T-helper 17 cell (primary cell): ENCODE measurements at places on chromosomes 5 and 9.
A peak's percentile ranks its signal among the peaks of the same experiment; 100 is the strongest.

- H3K27ac ChIP-seq, result no peak overlapping the region
- peaks cover 3% of the 10 kb centered on the region for H3K4me1 ChIP-seq
- no peak for DNase-seq
- no peaks in the 10 kb centered on the region for H3K36me3 ChIP-seq
- peaks cover 10% of the 10 kb centered on the region for H3K27me3 ChIP-seq
These were observed 220.8 kb upstream of the DAPK1 start for GRCh38 chr9:87276851-87277261.

DNA sequence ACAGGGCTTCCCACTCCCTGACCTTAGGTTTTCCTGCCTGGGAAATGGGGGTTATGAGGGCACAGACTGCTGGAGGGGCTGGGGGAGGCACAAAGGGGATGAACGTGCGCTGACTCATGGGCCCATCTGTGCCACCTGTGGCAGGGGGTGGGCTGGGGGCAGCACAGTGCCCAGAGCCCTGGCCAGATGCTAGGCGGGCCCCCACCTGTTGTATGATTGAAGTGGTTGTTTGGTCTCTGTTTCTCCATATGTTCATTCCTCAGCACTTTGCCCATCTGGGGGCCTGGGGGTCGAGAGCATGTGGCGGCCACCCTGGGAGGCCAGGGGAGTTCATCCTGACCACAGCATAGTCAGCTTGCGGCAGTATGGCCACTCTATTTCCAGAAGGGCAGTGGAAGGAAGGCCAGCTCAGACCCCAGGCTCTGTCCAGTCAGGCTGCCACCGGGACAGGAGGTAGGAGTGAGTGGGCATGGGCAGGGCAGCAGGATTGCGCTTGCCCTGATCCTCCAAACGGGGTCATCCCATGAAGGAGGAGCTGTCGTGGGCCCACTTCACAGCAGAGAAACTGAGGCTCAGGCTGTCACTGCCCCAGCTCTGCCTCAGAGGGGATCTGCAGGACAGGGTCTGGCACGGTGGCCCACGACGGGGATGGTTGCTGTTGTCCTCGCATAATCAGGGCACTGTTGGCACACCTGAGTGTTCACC is 841 bp upstream of the NINJ1 start:
- H3K36me3 ChIP-seq, result no peaks in the 10 kb centered on the region
- peaks cover 48% of the 10 kb centered on the region for H3K4me1 ChIP-seq
- H3K4me3 ChIP-seq, result peak overlapping the region; percentile 91
- DNase-seq, result no peak
- H3K27ac ChIP-seq, result peak overlapping the region; percentile 98

GRCh38 chr5:24816206-24816605 is 171.4 kb upstream of the CDH10 start:
- no peaks in the 10 kb centered on the region for H3K36me3 ChIP-seq
- H3K27ac ChIP-seq, result no peak overlapping the region
- no peaks in the 10 kb centered on the region for H3K27me3 ChIP-seq
- DNase-seq, result no peak
- no peaks in the 10 kb centered on the region for H3K4me1 ChIP-seq
- H3K4me3 ChIP-seq, result no peak overlapping the region

DNA sequence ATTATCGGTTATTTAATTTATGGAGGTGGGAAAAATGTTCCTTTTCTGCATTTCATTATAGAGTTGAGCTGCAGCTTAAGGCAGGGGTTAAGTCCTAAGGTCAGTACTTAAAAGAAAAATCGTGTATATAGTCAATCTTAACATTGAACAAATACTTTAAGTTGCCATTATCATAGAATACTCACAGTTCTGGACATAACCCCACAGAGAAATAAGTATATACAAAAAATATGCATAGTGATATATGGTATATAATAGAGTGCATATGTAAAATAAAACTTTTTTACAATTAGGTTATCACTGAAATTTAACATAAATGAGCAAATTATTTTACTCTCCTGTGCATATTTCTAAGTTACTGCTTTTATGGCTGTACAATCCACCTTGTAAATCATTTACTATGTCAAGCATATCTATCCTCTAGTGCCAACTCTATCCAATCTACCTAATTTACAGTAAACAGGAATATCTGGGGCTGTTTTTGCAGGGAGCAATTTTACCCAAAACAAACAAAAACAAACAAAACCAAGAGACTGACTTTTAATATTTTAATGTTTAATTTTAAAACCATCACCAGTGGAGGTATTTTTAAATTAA is 28.8 kb downstream of the TTC39B start:
- H3K27ac ChIP-seq, result no peak overlapping the region
- H3K4me1 ChIP-seq, result peaks cover 21% of the 10 kb centered on the region
- H3K27me3 ChIP-seq, result no peaks in the 10 kb centered on the region
- DNase-seq, result no peak
- H3K36me3 ChIP-seq, result peaks cover 2% of the 10 kb centered on the region

GRCh38 chr9:113771199-113771598 is 104.9 kb upstream of the ZNF618 start:
- peaks cover 7% of the 10 kb centered on the region for H3K27me3 ChIP-seq
- no peaks in the 10 kb centered on the region for H3K4me1 ChIP-seq
- no peaks in the 10 kb centered on the region for H3K36me3 ChIP-seq
- no peak overlapping the region for H3K4me3 ChIP-seq
- no peak overlapping the region for H3K27ac ChIP-seq
- no peak for DNase-seq

GRCh38 chr5:83547161-83547560 is 75.6 kb downstream of the VCAN start:
- peaks cover 2% of the 10 kb centered on the region for H3K4me1 ChIP-seq
- H3K36me3 ChIP-seq, result no peaks in the 10 kb centered on the region
- peaks cover 11% of the 10 kb centered on the region for H3K27me3 ChIP-seq
- no peak overlapping the region for H3K4me3 ChIP-seq
- no peak overlapping the region for H3K27ac ChIP-seq
